ENCODE measurements at places on chromosomes 2 and 18.

- no peak for DNase-seq
Observed at GRCh38 chr18:32891797-32892196, 119.0 kb upstream of the KLHL14 start.

GRCh38 chr2:36800381-36800780 is 103.9 kb downstream of the VIT start:
- no peak for DNase-seq

DNA sequence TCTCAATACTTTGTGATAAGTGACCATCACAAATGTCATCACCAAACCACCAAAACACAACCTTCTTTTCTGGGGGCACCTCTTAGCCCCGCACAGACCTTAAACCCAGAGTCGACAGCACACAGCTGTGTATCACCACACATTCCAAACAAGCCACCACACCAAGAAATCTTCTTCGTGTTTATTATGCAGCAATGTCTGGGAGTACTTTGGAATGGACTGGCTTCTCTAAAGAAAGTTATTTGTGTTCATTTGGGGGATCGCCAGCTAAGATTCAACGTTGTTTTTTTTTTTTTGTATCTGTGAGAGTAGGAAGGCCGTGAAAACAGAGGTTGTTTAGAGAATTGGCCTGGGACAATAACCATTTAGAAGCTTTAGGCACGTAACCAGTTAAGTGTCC is 1.1 kb upstream of the MTA3 start:
- DNase-seq, result no peak

- DNase-seq, result no peak
Observed at GRCh38 chr18:70294471-70295191, 5.8 kb downstream of the SOCS6 start.

DNA sequence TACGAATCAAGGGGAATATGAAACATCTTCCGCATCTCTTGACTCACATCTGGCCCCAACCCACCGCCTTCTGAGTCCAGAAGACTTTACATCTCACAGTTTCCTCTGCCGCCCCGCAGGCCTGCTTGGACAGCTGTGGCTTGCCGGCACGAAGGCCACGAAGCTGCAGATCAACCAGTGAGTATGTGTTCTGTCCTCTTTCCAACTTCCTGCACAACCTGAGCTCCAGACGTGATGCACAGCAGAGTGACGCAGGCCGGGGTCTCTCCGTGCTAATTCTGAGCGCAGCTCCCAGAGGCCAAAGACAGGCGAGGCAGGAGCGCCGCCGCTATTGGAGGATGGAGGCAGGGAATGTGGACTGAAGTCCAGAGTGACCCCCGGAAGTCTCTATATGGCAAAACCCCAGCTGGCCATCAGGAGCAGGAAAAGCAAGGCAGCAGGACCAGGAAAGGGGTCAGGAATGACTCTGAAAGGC is 93.5 kb downstream of the ZCCHC2 start:
- DNase-seq, result no peak

DNA sequence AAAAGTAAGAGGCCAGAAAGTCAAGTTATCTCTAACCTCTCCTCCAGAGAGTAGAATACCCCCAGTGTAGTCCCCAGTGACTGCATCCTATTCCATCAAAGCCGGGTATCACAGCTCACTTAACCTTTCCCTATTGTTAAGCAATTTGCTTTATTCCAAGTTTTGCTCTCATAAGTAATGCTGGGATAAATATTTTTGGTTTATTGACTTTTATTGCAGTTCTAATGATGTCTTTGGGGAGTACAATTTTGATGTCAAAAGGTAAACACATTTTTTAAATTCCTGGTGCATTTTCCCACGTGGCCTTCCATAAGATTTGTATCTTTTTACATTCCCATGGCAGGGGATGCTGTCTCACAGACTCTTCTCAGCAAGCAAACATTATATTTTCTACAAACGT is 43.3 kb downstream of the CMPK2 start:
- DNase-seq, result no peak

DNA sequence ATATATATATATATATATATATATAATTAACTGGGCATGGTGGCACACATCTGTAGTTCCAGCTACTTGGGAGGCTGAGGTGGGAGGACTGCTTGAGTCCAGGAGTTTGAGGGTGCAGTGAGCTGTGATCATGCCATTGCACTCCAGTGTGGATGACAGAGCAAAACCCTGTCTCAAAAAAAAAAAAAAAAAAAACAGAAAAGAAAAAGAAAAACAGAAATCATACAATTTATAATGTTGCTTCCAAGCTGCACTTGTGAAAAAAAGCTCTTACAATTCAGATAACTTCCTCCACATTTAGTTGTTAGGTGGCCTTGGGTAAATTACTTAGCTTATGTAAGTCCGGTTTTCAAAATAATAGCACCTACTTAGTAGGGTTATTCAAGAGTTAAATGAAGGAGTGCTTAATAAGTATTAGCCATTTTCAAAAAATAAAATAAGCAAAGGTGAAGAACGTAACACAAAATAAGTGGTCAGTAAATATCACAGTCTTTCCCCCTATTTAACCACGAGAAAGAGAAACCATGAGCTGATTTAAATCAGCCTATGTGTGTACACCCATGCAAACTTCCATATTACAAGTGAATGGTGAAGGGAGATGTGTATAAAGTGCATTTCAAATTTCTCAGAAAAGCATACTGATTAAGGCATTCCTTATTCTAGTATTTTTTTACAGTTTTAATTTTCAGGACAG is 2.3 kb downstream of the WIPF1 start:
- DNase-seq, result no peak

DNA sequence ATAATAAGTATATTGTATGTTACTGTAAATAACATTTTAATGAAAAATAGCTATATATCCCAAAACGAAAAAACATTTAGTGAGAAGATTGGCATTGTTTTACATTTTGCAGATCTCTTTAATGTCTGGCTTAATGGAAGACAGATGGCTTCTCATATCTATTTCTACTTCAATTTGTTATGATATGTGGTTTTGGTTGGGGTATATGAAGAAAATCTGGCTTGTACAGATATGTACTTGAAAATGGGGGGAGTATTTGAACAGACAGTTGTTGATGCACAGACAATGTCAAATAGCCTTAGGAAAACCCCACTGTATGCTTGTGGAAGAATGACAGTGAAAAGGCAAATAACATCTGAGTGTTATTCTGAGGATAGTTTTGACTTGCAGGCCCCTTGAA is 23.6 kb upstream of the GMCL1 start:
- DNase-seq, result no peak

- no peak for DNase-seq
Observed at GRCh38 chr2:10009811-10010781, 33.3 kb upstream of the KLF11 start.

- DNase-seq, result no peak
Observed at GRCh38 chr2:205834796-205835195, 152.5 kb downstream of the NRP2 start.

DNA sequence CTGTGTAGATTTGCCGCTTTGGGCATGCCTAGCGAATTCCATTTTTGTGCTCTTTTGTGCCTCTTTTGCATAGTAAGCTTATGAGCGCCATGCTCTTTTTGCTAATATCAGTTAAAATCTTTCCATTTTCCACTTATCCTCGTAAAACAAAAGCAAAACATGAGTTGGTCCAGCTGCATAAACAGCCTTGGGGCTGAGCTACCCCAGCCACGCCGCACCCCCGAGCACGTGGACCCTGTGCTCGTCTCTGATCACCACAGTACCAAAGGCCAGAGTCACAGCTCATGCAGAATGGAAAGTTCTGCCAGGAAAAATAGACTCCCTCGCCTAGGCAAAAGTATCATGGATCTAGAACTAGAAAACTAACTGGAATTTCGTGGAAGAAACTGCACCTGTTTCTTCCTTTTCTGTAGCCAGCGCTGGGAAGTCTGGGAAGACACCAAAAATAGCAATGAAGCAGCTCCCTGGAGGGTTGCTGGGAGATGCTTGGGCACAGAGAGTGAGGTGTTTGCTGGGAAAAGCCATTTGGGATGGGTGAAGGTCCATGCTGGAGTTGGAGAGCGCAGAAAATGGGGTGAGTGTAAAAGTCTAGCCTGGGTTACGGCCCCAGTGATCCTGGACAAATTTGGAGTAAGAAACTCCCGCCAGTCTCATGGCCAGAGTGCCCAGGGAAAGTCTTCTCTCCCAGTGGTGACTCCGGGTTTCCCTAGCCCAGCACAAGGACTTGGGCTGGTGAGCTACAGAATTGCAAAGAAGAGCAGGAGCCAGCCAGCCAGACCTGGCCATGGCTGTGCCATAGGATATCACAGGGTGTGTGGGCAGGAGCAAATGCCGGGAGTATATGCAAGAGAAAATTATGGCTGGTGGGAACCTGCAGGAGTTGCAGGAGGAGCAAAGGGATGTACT is 218.4 kb downstream of the GBX2 start:
- no peak for DNase-seq

- DNase-seq, result no peak
Observed at GRCh38 chr2:140650825-140651224, 1480.0 kb downstream of the LRP1B start.

- no peak for DNase-seq
Observed at GRCh38 chr2:177030451-177031105, 182.0 kb upstream of the HNRNPA3 start.

- no peak for DNase-seq
Observed at GRCh38 chr18:27491772-27492171, 306.7 kb upstream of the CHST9 start.

GRCh38 chr2:145416640-145417039 is 896.7 kb upstream of the ZEB2 start:
- no peak for DNase-seq

DNA sequence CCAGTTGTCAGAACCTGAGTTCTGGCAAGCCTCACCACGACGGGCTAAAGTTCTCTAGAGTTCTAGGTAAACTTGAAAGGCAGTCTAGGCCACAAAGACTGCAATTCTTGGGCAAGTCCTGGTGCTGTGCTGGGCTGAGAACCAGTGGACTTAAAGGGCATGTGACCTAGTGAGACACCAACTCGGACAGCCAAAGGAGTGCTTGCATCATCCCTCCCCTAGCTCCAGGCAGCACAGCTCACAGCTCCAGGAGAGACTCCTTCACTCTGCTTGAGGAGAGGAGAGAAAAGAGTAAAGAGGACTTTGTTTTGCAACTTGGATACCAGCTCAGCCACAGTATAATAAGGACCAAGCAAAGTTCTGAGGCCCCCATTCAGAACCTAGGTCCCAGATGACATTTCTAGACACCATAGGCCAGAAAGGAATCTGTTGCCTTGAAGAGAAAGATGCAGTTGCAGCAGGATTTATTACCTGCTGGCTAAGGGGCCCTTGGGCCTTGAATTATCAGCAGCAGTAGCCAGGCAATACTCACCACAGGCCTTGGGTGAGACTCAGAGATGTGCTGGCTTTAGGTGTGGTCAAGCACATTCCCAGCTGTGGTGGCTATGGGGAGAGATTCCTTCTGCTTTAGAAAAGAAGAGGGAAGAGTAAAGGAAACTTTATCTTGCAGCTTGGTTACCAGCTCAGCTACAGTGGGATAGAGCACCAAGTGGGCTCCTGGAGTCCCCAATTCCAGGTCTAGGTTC is 51.8 kb downstream of the UPP2 start:
- DNase-seq, result no peak

Measured in GM12892 (cell line).